ENCODE measurements at places on chromosomes 5 and 9.
A peak's percentile ranks its signal among the peaks of the same experiment; 100 is the strongest.

GRCh38 chr5:16975950-16976624, 40.0 kb upstream of the MYO10 start:
- no peak for DNase-seq

DNA sequence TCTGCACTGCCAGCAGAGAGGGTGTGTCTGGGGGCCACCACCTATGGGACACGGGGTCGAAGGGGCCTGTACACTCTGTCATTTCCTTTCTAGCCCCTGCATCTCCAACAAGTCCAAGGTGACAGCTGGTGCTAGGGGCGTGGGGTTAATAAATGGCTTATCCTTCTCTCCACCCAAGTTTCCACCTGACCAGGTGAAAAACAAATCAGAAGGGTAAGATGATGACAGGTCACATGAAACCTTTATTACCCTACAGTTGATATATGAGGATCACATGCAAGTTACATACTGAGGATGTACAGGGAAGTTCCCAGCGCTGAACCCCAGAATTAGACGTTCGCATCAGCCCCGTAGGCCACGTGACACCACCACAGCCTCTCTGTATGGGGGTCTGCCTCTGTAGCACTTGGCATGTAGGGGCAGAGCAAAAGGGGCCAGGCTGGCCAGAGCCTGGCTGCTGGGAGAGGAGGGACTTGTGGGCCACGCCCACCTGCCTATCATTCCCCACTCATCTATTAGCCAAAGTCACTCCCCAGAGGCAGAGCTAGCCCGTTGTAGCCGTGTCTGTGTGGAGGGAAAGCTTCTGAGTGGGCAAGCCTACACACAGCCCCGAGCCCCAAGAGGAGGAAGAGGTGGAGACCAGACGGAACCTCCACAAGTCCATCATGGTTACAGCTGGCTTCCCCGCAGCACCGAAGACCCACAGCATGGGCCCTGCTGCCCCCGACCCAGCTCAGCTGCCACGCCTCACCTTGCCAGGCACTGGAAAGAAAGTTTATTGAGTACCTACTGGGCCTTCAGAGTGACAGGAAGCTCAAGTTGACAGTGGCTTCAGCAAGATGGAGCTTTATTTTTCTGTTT, 2.2 kb downstream of the TMEM141 start:
- DNase-seq = no peak

DNA sequence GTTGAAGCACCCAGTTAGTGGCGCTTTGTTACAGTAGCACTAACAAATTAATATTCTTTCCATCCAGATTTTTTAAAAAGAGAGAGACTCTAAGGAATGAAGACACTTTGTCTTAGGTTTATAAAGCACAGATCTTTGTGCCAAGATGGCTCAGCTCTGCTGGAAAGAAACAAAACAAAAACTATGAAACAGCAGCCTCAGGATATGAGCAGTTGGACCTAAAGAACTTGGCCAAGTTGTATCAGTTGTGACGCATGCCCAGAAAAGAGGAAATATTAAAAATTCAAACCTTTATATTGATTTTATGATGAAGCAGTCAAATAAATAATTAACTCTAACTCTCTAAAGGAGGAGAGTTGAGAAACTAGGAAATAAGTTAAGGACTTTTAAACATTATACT, 427.2 kb downstream of the SPOCK1 start:
- DNase-seq = no peak

- no peak for DNase-seq
Observed at GRCh38 chr9:88991066-88992034, at the start of gene S1PR3. TSS of gene S1PR3 (plus strand) at chr9:88991468. CDS start at chr9:89001201, 9,733 bp downstream.

GRCh38 chr9:125680445-125680844, 26.6 kb downstream of the MAPKAP1 start:
- DNase-seq = no peak

- peak; percentile 36 for DNase-seq
Observed at GRCh38 chr5:147578228-147579024, 68.6 kb upstream of the DPYSL3 start.

DNA sequence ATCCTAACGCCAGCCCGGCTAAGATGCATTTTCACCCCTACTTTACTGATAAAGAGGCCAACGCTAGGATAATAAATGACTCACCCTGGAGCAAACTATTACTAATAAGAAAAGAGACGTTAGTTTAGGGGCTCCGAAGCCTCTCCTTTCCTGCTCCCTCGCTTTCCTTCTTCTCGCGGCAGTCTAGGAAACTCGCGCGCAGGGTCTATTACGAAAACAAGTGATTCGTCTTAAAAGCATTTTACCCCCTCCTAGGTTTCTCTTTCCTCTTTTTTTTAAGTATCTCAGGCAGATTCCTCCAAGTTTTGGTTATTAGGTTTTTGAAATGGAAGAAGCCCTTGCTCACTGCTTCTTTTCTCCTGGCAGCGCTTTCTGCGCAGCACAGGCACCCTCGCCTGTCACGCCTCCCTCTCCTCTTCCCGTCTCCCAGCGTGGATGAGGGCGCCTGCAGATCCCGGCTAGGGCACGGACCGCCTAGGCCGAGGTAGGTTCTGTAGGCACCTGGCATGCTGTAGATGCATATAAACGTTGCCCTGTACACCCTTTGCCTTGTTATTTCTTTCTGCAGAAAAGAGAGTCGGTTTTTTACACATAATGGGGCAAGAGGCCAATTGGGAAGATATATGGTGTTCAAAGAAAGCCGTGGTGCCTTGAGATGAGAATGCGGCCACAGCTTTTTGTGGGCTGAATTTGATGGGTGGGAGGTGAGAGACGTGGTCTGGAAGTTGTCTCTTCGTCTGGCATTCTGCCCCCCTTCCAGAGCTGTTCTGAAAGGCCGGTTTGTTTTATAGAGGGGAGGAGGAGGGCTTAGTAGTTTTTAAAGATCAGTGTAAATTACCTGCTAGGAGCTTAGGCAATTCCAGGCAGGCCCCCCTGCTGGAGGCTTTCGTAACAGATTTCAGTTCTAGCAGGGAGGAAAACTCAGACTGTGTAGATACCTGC, 983 bp downstream of the GCNT1 start:
- DNase-seq = peak; percentile 33

DNA sequence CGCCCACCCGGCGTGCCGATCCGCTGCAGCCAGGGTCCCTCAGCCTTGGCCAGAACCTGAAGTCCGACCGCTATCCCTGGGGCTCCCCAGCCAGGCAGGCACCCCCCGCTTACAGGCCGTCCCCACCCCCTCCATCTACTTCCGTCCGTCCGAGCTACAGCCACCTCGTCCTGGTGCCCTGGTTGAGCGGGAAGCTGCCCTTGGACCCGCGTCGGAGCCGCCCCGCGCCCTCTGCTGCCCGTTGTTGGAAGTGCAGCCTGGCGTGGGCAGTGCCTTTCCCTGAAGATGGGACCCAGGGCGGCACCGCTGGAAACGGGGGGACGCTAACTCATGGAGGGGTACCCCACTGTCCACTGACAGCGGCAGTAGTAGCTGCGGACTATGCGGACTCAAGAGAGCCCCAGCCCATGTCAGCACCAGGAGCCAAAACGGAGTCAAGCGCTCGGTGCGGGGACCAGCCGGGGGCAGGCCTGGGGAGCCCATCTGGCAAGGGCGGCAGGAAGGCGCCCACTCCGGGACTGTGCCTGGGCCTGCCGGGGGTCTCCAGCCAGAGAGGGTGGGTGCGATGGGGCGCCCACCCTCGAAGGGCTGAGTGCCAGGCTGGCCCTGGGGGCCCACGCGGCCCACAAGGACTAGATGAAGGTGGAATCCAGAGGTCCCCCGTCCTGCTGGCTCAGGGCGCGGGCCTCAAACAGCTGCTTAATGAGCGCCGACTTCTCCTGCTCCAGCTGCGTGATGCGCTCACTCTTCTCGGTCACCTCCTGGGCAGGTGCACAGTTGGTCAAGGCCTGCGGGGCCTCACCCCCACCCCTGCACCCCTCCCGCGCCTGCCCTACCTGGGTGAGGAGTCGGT, 6.1 kb downstream of the SAPCD2 start:
- DNase-seq = no peak

GRCh38 chr5:59484618-59485017, 408.9 kb downstream of the PDE4D start:
- DNase-seq = no peak

DNA sequence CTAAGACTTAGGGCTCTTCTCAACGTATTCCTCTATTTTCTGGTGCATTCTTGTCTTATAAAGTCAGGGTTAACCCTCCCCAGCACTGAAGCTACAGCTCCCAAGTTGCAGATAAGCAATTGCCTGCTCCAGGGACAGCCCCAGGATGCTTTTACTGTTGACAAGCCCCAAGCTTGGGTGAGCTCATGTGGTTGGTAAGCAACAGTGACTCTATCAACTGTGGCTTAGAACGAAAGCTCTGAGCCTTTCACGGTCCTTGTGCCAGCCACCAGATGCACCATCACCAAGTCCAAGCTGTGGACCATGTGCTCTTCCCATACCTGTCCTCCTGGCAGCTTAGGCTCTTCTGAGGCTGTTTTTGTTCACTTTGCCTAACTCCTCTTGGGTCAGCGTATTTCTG, 13.5 kb downstream of the ADRB2 start:
- no peak for DNase-seq

DNA sequence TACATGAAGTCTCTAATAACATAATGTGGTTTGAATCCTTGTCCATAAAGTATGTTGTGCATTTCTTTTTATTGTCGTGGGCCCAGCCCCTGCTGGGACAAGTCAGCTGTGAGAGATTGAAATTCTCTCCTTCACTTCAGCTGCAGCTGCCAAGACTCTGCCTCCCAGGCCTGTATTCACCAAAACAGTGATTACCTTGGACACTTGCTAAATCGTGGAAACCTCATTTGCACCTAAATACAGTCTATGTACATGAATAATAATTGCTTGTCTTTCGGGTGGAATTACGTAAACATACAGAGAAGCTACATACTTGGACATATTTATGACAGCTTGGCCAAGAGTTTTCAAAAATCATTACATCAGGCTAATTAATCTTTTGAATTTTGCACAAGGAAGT, 898.5 kb upstream of the SEMA6A start:
- peak; percentile 64 for DNase-seq

GRCh38 chr5:94360382-94361130, 257.8 kb downstream of the KIAA0825 start:
- DNase-seq = no peak

GRCh38 chr5:78964889-78965288, 20.2 kb downstream of the ARSB start:
- peak; percentile 44 for DNase-seq

- no peak for DNase-seq
Observed at GRCh38 chr9:117247266-117247665, 167.6 kb downstream of the ASTN2 start.

DNA sequence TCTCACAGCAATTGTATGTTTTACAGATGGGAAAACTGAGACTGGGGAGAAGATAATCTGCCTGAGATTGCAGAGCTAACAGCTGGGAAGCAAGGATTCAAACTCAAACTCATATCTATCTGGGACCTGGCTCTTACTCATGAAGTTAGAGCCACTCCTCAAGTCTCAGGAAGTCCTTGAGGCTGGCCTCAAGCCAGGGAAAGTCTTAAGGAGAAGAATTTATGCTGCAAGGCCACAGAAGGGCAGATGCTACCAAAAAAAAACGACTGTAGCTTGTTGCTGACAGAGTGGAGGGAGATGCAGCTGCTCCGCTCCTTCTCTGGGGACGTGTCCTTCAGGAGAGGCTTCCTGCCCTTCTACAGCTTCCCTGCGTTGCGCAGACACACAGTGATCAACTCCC, 39.8 kb downstream of the BARHL1 start:
- no peak for DNase-seq

DNA sequence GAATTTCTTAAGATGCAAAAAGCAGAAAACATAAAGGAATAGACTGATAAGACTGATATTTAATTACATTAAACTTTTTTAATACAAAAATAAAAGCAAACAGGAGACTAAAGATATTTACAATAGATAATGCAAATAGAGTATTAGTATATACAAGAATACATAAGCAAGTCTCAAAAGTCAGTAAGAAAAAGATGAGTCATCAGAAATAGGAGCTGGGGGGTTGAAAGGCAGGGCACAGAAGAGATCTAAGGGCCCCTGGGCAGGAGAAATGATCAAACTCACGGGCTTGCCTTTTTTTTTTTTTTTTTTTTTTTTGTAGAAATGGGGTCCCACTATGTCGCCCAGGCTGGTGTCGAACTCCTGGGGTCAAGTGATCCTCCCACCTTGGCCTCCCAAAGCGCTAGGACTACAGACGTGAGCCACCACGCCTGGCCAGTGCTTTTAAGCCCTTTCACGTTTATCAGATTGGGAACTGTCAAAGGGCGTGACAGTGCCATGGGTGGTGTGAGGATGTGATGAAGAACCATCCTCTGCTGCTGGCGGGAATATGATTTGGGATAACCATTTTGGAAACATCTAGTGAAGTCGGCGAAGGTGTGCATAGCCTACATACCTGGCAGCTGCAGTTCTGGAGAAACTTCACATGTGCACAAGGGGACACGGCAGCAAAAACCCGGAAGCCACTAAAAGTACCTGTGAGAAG, 126.1 kb downstream of the CACNA1B start:
- no peak for DNase-seq

DNA sequence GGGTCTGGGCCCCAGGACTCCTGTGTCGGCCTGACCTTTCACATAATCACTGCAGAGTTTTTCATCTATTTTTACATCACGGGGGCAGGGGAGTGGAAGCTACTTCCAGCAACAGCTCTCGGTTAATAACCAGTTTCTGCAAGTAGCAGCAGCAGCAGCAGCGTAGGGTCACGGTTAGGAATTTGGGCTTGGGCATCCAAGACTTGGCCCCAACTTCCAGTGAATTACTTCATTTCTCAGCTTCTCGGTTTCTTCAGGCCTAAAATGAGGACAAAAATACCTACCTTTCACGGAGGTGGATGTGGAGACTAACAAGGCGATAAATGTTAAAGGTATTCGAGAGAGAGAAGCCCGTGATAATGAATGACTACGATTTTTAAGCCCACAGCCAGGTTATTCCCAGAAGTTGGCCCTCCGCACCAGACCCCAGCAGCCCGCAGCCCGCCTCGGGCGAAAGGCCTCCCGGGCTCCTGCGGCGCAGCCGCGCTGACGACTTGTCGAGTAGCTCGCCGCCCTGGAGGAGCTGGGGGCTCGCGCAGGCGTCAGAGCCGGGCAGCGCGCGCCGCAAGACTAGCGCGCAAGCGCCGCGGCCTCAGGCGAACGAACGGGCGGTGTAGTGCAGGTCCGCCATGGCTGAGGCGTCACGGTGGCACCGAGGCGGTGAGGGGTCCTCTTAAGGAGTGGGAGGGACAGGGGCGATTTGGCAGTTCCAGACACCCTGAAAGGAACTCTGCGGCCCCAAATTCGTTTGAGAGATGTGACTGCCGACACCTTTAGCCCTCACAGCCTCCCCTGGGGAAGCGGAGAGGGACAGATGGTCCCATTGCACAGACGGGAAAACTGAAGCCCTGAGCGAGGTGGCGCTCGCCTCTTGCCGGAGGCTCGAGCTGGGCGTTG, at the start of gene PKD2L2:
Gene PKD2L2 (plus strand): TSS at position 595 of the 897 bp plus-strand sequence. CDS start 35 bp downstream, at position 630.
- DNase-seq = peak; percentile 73

- DNase-seq = no peak
Observed at GRCh38 chr5:44885903-44886302, 77.2 kb downstream of the MRPS30 start.

- DNase-seq = no peak
Observed at GRCh38 chr9:111857555-111858211, 38.9 kb upstream of the UGCG start.

All from COR-L47 (cell line).